ENCODE measurements at places on chromosomes 7 and 10.

DNA sequence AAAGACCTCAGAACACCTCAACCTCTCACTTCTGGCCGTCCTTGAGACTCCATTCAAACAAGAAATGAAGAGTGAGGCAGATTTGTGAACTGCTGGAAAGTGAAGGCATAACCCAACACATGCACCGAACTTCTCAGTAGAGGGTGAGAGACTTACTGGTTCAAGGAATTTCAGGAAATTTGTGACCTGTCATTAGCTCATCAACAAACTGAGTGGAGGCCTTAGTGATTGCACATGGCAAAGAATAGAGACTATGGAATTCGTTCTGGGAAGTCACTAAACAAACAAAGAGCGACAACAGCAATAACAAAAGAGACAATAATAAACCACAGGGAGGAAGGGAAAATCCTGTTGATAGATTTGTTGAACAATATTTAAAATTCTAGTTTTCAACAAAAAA lies 125.0 kb upstream of the AKR1E2 start:
- no peak for DNase-seq

- no peak for DNase-seq
Measured at GRCh38 chr7:4434306-4434705, 247.8 kb upstream of the FOXK1 start.

- DNase-seq = no peak
Measured at GRCh38 chr10:52759154-52759553, 13.4 kb downstream of the MBL2 start.

GRCh38 chr10:96984541-96985131 lies 152.5 kb downstream of the LCOR start:
- DNase-seq = no peak

GRCh38 chr7:21544303-21544656 lies 1.4 kb downstream of the DNAH11 start:
- no peak for DNase-seq

- no peak for DNase-seq
Measured at GRCh38 chr7:108291791-108292440, 161.8 kb upstream of the LAMB4 start.

GRCh38 chr7:28830846-28831245 lies 127.3 kb downstream of the TRIL start:
- no peak for DNase-seq

GRCh38 chr10:43479275-43479674 lies 42.4 kb downstream of the ZNF487 start:
- DNase-seq = no peak

GRCh38 chr10:128476845-128477244 lies 350.6 kb upstream of the MKI67 start:
- no peak for DNase-seq
